CD4-positive, alpha-beta T cell treated with Interleukin-6 for 4 hours (primary cell): ENCODE measurements at places on chromosomes 2 and 18.
A peak's percentile ranks its signal among the peaks of the same experiment; 100 is the strongest.

DNA sequence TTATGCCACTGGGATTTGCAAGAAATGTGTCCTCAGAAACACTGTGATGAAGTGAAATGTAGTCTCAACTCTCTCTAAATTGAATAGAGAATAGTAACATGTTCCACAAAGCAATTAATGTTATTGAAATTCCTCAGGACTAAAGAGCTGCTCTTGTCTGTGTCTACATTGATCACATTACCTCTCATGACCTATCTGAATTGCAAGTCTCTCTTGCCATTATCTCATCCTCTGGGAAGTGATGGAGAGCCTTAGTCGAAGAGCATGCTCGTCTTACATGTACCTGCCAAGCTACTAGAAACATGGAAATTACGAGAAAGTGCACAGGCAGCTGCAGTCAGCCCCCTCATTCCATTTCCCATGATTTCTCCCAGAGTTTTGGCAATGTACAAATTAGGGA is 561.1 kb upstream of the ZNF804A start:
- DNase-seq: no peak

GRCh38 chr2:8579485-8580085 is 102.3 kb upstream of the ID2 start:
- no peak for DNase-seq

- DNase-seq: no peak
Measured at GRCh38 chr2:236600892-236601291, 31.3 kb downstream of the ACKR3 start.

DNA sequence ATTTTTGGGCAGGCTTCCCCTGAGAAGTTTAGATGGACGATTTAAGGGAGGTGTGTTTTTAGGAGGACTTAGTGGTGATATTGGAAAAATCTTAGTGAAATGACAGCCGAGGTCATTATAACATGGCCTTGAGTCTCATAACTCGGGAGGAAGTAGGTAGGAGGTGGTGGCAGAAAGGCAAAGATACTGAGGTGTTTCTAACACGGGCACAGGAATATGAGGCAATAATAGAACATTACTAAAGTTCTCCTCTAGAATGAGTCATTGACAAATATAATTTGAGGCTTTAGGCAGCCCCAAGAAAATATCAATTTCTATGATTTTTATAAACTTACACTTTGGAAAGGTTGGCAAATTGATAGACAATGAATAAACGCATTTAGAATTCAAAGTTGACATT is 146.1 kb upstream of the ZEB2 start:
- no peak for DNase-seq

DNA sequence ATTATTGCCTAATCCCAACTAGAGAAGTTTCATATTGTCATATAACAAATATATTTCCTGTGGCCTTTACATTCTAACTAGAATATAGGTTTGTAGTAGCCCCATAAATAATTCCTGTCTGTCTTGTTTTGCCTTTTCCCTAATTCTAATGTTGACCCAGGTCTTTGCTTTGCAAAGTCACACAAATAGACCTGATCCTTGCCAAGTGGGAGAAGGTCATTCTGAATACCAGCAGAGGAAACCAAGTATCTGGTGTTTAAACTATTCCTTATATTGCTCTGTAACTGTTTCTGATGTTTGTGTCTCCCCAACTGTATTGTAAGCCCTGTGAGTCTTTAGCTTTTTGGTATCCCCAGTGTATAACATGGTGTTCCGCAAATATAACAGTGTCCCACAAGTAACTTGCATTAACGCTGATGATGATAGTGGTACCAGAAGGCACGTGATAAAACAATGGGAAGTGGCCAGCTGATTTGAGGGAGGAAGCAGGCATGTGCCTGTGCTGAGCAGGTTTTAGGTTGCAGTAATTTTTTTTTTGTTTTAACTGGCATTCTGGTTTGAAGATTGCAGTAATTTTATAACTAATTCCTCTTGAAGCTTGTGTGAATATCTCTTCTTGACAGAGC is 11.1 kb downstream of the HADHB start:
- no peak for DNase-seq

DNA sequence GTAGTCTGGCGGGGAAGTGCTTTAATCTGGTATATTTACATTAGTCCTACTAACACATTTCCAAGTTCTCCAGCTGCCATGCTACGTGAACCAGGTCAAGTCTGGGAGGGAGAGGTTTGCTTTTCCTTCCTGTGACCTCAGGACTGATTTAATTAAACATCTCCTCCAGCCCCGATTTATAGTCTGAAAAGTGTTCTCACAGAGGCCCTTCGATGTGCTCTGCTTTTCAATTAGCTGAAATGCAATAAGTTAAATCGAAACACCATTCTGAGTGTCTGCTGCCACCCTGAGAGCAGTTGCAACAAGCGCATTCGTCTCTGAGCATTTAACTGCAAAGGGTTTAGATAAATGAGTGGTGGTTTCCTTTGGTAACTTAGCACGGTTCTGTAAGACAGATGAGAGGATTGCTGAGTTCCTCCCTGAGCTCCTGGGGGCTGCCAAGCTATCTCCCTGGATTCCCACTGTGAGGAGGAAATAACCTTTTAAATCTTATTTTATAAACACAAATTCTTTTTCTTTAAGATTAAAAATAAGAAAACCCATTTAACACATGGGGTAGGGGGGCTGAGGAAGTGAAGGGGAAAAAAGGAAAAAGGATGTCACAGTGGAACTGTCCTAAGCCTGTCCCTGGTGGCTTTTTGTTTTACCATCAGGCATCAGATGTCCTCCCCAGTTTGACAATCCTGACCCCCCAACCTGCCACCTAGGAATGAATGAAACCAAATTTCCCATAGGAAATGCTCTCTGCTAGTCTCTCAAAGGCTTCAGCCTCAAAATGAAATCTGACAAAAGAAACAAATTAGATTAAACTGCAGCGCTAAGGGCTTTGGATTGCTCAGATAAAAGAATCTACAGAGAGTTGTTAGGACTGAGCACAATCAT is 56.5 kb upstream of the CREB1 start:
- DNase-seq: peak; percentile 27

DNA sequence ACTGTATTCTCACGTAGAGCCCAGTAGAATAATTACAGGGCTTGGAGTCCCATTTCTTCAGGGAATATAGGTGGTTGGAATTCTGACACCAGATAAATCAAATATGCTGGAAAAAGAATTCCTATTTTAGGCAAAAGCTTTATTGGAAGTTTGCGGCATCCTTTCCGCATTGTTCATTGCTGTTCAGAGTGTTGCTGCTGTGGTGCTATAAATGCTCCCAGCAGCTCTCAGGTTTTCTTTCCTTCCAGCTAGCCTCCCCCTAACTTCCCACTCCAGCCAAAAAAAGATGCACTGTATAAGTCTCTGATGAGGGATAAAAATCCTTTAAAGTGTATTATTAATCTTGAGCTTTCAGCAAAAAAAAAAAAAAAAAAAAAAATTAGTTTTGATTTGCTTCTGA is 25.5 kb upstream of the POLR1B start:
- no peak for DNase-seq

GRCh38 chr2:222866358-222866960 is 5.6 kb downstream of the ACSL3 start:
- DNase-seq: no peak

- no peak for DNase-seq
Measured at GRCh38 chr2:74373221-74373676, 6.9 kb downstream of the DCTN1 start.

DNA sequence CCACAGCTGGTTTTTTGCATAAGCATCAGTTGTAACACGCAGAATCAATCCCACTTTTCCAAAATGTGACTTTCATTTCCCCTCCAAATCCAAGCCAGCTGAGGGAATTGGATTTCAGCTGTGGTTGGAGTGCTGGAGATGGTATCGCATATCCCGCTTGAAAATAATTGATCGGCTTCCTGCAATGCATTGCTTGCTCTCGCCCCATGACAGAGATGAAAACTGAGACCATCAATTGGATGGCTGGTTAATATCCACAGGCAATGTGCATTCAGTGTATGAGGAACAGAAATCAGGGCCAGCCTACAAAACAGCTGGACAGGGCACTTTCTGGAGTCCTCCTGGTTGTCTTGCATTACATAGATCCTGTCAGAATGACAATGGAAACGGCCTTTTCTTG is 135.3 kb downstream of the MAIP1 start:
- no peak for DNase-seq

DNA sequence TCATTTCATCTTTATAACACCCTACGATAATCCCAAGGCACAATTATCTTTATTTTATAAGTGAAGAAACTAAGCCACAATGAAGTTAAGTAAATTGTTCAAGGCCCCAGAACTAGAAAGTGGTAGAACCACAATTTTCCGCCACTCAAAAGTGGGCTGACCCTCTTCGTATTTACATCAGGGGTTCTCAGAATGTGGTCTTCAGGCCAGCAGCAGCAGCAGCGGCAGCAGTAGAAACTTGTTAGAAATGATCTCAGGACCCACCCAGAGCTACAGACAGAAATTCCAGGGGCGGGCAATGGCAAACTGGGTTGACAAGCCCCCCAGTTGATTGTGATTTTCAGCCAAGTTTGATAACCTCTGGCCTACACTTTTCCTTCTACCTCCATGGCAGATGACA is 62.8 kb downstream of the LBH start:
- DNase-seq: no peak

DNA sequence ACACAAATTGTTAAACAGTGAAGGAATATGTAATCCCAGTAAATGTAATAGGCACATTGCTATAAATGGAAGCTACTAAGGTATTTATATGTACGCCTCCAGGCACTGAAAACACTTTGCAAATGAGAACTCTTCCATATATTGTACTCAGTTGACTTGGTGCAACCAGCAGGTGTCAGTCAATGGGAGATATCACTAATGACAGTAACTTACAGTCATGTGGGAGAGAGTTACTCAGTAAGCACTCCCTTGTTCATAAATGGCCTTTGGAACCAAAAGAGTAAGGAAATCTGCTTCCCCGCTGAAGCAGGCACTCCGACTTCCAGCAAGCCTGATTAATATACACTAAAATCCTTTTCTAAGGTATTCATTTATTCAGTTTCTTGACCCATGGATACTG is 5.9 kb downstream of the MDH1 start:
- DNase-seq: no peak

DNA sequence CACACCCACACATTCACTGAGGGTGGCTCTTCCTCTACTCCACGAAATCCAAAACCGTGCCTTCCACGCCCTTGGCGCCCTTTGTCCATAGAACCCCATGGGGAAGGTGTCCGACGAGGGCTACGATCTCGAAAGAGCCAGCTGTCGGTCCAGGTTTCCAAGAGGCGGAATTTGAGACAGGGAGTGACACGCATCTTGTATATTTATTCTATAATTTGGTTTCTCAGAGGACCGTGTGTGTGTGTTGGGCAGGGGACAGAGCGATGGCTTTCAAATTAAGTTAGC is 726 bp downstream of the C2orf69 start:
- no peak for DNase-seq

- no peak for DNase-seq
Measured at GRCh38 chr2:215870088-215870490, 143.3 kb downstream of the MREG start.

GRCh38 chr18:23716966-23717365 is 27.7 kb downstream of the LAMA3 start:
- no peak for DNase-seq

DNA sequence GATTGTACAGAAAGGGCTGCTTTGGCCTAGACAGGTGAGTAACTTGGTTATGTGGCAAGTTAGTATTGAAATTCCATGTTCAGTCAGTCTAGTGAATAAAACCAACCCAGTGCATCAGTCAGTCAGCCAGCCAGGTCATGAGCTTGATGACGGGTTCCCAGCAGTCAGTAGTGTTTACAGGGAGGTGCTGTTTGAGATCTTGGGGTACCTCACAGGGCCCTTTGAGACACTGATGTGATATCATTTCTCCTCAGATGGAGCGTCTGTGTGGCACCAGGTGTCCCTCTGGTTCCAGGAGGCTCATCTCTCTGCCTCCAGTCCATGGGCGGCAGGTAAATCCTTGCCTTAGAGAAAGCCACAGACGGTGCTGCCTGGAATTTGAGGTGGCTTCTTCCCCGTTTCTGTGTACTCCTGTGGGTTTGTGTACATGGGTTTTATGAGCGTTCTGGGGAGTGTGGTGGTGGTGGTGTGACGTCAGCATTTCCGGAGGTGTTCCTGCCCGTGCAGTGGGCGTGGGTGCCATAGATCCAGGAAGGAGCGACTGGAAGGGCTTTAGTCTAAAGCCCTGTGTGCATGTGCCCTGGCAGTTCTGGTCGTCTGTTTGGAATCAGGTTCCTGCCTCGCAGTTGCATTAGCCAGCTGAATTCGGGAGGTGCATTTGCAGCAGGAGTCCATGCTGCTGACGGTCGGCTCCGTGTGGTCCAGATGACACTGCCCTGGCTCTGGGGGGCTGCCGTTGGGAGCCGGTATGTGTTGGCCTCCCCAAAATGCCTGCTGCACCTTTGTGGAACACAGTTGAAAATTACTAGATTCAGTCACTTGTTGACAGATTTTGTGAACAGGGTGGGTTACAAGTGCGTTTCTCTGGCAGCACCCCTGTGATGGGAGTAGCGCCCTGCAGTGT is 2.1 kb downstream of the CTDP1 start:
- peak; percentile 73 for DNase-seq
